ENCODE measurements at places on chromosomes 1 and 21.

DNA sequence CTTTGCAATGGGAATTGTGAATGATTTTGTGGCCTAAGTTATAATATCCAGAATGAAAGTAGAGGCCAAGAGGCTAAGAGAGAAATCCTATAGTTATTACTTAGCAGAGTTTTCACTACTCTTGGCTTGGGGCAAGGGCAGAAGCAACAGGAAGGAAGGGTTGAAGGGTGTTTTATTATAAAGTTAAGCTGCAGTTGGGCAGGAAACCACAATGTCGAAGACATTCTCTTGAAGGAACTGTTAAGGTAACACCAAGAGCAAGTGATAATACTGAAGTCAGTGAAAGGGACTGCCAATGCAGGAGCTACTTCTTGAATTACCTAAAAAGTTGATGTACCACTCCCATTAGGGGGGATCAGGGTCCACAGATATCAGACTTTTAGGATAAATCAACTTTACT, 8.3 kb downstream of the XCL2 start:
- no peak for DNase-seq

DNA sequence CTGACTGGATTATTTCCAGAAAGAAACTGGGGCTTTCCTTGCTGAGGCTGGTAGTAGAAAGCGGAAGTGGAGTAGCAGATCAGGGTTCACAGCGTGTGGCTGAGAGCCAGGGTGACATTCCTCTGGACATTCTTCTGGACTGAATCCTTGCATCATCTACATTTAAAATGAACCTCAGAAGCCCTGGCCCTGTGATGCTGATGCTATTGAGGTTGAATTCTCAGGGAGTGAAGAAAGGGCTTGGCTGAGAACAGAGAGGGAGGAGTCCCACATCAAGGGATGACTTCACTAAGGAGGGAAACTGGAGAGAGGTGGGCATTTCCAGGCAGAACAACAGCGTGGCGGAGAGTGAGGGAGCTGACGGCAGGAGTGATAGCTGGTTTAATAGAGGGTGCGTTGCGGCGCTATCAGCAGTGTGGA, 102.3 kb upstream of the LMO4 start:
- DNase-seq: peak; percentile 49

DNA sequence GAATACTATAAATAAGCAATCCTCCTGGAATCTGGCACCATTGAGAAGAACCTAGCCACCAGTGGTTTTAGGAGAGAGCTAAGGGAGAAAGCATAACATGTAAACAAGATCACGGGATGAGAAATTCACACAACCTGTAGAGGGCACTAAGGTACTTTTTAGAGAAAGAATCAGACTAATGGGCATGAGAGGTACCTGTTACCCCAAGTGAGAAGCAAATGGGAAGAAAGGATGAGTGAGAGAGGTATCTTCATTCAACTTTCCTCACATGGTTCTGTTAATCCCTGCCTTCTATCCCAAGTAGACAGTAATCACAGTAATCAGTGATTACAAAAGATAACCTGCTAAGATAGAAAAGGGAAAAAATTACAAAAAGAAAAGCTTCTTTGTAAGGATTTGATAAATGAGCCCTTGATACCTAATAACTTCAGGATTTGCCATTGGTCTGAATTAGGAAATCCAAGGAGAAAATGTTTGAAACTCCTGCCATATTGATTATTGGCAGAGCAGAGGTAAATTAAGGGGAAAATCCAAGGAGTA, 251.1 kb upstream of the ADGRL2 start:
- no peak for DNase-seq

DNA sequence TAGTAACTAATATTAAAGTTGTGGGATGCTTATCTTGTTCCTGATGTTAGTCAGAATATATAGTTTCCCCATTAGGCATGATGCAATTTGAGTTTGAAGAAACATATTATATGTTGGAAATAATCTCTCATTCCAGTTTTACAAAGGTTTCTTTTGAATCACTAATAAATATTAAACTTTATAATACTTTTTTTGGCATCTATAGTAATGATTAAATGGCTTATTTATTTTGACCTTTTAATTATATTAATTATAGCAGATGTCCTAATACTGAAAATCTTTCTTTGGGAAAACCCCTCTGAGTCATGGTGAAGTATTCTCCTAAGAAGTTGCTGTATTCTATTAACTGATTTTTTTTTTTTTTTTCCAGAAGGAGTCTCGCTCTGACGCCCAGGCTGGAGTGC, 28.5 kb upstream of the PTGS2 start:
- no peak for DNase-seq

DNA sequence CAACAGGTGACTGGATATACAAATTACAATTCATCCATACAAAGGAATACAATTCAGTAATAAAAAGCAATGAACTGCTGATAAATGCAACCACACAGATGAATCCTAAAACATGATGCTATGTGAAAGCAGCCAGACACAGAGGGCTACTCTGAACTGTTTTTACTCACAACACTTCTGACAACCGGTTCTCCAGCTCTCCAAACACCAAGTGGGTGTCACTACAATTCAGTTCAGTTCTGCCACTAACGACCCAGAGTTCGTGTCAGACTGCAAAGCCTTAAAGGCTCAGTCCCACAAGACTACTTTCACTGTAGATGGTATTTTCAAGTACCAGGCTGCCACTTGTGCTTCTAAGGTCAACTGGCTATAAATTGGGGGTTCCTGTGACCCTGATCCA, 119.4 kb downstream of the SLC16A1 start:
- no peak for DNase-seq

GRCh38 chr1:201904579-201904978, 15.9 kb downstream of the SHISA4 start:
- DNase-seq: peak; percentile 31

- no peak for DNase-seq
Observed at GRCh38 chr21:21324297-21324696, 326.1 kb downstream of the NCAM2 start.

DNA sequence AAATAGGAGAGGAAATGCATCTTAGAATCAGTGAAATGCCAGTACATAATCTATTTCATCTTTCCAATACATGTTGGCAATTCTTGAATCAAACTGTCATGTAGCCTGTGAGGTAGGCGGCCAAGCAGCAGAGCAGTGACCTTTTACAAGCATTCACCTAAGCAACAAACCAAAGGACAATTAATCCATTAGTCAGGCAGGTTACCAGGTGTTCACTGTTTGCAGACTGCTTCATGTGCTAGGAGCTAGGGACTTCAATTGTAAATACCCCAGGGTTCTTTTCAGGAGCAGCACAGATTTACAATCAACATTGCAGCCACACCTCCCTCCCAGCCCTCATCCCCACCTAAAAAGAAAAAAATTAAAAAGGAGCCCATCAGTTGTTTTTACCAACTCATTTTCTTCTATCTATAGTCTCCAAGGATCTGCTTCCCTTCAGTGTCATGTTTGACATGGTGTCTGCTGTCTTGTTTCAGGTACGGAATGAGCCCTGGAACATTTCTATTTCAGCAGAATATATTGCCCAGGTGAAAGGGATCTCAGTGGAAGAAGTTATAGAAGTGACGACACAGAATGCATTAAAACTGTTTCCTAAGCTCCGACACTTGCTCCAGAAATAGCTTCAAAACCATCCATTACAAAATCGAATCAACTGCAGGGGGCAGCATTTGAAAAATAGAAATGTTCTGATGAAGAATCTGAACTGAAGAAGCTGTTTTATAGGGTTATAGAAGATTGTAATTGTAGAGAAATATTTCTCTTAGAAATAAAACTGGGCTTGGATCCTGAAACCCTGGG, 23.0 kb downstream of the TATDN3 start:
- peak; percentile 13 for DNase-seq

DNA sequence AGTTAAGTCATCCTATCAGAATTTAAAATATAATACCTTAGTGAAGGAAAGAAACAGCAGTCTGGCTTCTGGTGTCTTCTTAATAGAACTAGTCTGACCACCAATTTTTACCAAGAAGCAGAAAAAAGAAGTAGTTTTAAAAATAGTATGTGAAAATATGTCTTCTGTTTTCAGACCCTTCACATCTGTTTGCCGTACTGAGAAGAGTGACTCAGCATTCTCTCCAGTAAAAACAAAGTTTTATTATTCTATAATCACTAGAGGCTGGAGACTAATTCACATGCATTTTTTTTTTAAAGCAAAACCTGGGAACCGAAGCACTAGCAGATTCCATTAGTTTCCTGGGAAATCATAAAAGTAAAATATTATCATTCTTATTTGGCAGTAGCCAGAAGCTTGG, 163.8 kb downstream of the COL24A1 start:
- no peak for DNase-seq

DNA sequence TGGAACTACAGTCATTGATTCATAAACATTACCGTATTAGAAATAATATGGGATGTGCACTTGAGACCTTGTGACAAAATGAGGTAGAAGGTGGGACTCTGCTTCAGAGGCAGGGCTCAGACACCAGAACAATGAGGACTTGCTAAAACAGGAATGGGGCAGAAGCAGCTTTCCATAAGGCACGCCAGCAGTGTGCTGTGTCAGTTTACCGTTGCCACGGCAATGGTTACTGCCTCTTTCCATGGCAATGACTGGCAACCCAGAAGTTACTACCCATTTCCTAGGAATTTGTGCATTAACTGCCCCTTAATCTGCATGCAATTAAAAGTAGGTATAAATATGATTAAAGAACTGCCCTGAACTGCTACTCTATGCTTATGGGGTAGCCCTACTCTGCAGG, 169.0 kb downstream of the CHRM3 start:
- no peak for DNase-seq

DNA sequence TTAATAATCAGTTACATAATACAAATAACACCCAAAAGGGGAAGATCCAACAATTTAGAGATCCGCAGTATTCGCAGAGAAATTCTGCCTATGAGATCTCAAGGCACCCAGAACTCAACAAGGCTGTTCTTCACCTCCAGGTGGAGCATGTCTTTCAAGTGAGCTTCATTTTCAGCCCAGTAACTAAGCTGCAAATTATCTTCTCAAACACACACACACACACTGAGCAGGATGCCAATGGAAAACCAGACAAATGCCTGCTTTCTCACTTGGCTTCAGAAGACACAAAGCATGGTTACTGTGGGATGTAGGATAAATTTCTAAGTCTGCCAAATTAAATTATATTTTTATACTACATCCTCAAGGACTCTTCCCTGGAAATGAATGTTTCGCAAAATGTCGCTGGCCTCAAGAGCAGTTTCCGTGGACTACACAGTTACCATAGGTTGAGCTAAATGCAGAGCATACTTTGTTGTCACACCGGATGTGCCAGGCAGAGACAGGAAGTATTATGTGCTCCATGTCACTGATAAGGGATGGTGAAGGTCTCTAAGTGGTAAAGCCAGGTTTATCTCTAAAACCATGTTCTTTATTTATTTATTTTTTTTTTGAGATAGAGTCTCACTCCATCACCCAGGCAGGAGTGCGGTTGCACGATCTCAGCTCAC, 30.3 kb downstream of the UBR4 start:
- peak; percentile 28 for DNase-seq

DNA sequence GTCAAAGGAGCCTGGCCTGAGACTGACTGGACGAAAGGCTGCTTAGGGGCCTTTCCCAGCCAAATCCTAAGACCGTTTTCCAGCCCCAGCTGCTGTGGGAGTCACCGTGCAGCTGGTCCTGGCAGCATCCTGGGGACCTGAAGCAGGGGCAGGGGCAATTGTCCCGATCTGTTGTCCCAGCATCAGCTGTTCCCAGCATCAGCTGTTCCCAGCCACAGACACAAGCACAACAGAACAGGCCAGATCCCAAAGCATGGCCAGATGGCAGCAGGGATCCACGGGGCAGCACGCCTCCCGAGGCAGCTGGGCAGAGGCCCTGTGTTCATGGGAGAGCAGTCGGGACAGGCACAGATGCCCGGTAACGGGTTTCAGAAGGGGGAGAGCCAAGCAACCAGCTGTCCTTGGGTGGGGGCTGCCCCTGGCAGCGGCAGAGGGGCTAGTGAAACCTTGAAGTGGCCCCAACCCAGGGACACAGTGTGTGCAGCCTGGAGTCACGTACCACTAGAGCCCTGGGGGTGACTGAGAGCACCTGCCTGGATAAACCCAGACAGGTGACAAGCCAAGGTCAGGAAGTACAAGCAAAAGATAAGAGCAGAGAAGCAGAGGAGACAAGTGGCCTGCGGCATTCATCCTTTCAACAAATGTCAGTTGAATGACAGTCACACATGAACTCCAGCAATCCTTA, 13.3 kb downstream of the CELA2B start:
- no peak for DNase-seq

DNA sequence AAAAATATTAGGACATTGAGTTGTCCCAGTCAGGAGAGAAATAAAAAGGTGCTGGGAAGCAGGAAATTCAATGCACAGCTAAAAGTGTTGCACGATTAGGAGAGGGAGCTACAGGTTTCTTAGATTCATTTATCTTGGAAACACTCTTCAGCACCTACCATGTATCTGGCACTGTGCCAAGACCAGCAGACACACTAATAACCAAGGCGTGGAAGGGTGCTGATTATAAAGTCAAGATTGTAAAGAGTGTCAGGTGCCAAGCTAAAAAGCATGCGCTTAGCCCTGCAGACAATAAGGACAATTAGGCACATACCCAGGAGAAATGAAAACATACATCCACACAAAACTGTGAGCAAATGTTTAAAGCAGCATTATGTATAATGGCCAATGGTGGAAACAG, 129.9 kb downstream of the DSCAM start:
- DNase-seq: no peak

DNA sequence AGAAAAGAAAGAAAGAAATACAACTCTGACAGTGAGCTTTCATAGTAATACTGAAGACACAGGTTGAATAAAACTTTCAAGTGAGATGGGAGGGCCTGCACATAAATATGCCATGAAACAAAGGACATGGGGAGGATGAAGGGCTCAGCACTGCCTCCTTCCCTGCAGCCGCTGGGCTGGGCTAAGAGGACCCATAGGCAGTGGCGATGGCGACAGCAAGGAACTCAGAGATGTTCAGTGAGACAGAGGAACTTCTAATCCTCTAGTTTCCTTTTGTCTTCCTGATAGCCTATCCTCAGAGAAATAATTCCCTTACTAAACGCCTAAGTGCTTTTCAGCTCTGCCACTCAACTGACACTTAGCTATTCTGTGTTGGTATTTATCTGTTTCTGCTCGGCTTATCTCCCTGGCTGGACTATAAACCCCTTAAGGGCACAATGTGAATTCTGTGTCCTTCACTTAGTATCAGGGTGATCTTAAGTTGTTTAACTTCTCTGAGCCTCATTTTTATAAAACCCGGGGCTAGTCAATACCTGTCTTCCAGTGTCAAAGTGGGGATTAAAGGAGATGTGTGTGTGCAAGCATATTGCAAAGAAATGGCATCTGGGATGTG, 24.4 kb upstream of the IER5 start:
- no peak for DNase-seq

GRCh38 chr1:59730759-59731478, 83.8 kb upstream of the HOOK1 start:
- DNase-seq: peak; percentile 20

- DNase-seq: no peak
Observed at GRCh38 chr21:35976481-35976880, 83.8 kb downstream of the SETD4 start.

Measured in prostate gland (tissue), 2 donors.